ENCODE measurements at places on chromosomes 13 and 19.
A peak's percentile ranks its signal among the peaks of the same experiment; 100 is the strongest.

GRCh38 chr13:39036212-39036611, 1.7 kb downstream of the PROSER1 start:
- DNase-seq = no peak

GRCh38 chr13:28117689-28118377, 17.5 kb upstream of the FLT3 start:
- no peak for DNase-seq

- DNase-seq = no peak
Measured at GRCh38 chr19:52296400-52296772, 583 bp upstream of the ZNF480 start.

- no peak for DNase-seq
Measured at GRCh38 chr13:114073881-114074612, 58.4 kb downstream of the RASA3 start.

DNA sequence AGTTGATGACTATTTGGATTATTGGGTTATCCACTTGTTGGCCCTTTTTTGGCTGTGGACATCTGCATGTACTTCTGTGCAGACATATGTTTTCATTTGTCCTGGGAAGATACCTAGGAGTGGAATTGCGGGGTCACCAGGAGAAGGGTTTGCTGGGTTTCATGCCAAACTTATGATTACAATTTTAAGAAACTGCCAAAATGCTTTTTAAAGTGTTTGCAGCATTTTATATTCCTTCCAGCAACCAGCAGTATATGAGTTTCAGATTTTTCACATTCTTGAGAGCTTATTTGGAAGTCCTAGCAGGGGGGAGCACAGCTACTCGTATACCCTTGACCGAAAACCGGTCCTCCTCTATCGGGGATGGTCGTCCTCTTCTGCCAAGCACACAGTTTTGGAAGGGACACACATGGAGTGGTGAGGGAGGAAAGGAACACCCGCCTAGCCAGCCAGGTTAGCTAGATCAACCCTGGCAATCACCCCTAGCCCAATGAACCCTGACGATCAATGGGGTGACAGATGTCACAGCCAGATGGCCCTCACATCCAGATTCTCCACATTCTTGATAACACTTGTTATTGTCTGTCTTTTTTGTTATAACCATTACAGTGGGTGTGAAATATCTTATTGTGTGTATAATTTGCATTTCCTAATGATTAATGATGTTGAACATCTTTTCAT, 26.7 kb upstream of the RNF113B start:
- no peak for DNase-seq

DNA sequence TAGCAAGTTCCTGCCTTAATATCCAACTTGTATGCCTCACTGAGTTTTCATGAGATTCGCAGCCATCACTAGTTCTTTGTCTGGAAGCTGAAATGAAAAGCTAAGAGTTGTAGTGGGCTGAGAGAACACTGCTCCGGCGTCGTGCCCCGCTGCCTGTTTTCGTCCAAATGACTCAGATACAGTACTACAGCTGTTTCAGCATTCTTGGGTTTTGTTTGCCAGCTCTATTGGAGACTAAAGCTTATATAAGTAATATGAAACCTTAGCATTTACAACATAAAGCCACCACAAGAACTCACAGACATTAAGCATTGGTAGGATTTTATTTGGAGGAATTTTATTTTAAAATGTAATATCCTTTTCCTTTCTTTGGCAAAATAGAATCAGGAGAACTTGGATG, 299.7 kb downstream of the DLEU7 start:
- DNase-seq = peak; percentile 83

DNA sequence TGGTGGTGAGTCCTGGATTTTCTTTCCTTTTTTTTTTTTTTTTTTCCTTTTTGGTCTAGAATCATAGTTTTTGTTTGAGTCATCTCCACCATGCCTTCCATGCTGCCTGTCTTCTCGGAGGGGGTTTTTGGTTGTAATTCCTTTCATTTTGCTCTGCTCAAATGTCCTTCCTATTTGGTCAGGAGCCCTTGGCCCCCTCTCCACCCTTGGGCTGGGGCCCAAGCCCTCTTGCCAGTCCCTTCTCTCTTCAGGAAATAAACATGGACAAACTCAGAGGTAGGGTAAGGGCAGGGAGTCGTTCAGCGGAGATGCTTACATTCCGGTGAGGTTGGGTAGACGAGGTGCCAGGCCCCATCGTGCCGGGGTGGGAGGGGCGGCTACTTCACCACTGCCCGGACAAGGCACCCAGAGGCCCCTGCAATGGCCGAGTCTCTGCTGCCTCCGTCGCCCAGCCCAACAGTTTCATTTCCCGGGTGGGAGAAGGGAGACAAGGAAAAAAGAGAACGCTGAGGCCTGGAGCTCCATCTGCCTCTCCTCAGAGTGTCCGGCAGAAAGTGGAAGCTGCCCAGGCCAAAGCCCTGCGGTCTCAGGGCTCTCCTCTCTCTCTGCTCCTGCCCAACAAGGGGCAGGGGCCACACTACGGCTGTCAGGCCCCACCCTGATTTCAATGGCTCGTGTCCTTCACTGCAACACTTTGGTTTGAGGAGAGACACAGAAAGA, 12.7 kb downstream of the ZNF574 start:
- peak; percentile 34 for DNase-seq

- no peak for DNase-seq
Measured at GRCh38 chr13:59358014-59358413, 805.7 kb downstream of the DIAPH3 start.

DNA sequence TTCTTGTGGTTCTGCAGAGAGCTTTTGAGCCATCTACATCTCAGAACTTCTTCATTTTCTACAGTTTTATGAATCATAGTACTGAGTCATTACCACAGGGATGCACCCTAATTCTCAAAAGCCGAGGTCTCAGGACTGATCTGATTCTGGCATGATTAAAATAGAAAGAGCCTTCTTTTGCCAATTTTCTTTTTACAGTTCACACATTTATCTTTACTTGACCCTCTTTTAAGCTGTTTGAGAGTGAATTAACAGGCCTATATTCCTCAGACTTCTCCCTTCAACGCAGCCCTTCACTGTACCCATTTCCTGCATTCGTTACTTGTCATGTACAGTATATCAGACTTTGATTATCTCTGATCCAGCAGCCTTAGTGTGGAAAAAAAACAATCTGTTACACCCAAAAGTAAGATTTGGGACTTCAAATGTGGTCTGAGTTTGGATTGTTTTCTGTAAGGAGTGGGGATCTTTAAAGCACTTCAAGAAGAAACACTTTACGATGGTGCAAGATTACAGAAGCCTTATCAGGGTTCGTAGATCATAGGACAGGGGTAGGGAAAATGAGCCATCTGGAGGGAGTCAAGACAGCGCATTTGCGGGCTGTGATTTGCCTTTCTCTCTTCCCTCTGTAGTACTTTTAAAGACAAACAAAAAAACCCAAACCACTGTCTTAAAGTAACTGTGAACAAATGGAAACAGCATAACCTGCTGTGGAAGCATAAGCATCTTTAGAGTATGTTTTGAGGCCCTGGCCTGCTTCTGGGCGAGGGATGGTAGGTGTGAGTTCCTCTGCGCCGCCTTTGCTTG, 15.3 kb upstream of the GPR183 start:
- DNase-seq = peak; percentile 88

DNA sequence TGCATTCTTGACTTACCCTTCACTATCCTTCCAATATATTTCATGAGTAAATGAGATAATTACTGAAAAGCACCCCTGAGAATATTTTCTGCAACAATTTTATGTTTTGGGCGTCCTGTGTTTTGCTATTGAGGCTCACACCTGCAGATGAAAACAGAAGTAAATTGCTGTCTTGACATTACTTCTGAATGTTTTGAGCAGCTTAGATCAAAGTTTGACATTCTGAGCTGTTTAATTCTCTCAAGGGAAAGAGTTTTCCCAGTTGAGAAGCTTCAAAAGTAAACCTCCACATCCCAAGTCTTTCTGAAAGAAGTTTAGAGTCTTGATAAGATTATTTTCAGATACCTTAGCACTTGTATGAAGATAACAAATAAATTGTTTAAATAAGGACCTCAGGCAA, 1667.2 kb upstream of the SLC10A2 start:
- no peak for DNase-seq

DNA sequence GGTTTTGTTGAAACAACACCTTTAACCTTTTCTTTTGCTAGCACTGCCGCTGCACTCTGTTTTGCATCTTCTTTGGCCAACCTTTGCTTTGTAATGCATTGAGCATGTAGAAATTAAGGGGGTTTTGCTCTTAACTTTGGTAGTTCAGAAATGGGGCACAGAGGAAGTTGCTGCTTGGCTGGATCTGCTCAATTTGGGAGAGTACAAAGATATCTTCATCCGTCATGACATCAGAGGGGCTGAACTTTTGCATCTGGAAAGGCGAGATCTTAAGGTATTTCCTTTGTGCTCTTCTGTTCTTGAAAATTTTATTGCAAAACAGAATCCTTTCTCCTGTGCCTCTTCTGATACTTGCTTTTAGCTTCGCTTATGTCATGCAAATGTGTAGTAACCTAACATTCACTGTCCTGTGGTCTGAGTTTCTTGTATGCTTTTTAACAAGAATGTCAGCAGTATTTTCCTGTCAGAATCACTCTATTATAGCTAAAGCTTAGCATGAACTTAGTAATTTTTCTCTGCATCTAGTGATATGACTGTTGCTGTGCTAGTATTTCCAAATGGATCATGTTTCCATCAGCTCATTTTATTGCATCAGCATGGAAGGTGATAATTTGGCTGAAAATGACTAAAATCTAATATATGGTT, 50.7 kb upstream of the AKAP11 start:
- DNase-seq = no peak

GRCh38 chr13:33000365-33000764, 15.9 kb upstream of the KL start:
- no peak for DNase-seq

- no peak for DNase-seq
Measured at GRCh38 chr13:48488995-48489394, 43.9 kb downstream of the RCBTB2 start.

GRCh38 chr13:44013758-44014291, 134.1 kb downstream of the LACC1 start:
- DNase-seq = peak; percentile 68

- no peak for DNase-seq
Measured at GRCh38 chr19:6743714-6744380, 4.4 kb downstream of the TRIP10 start.

GRCh38 chr13:36377826-36378468, 31.8 kb upstream of the SPART start:
- no peak for DNase-seq

GRCh38 chr13:49679246-49679645, 12.0 kb downstream of the EBPL start:
- DNase-seq = no peak

- DNase-seq = no peak
Measured at GRCh38 chr13:24127116-24127631, 33.3 kb upstream of the SPATA13 start.

GRCh38 chr19:41535029-41535622, 40.8 kb upstream of the CEACAM21 start:
- no peak for DNase-seq

- no peak for DNase-seq
Measured at GRCh38 chr13:102769679-102770078, 3.9 kb downstream of the TEX30 start.

- DNase-seq = no peak
Measured at GRCh38 chr13:49341941-49342340, 94.2 kb downstream of the CDADC1 start.

DNA sequence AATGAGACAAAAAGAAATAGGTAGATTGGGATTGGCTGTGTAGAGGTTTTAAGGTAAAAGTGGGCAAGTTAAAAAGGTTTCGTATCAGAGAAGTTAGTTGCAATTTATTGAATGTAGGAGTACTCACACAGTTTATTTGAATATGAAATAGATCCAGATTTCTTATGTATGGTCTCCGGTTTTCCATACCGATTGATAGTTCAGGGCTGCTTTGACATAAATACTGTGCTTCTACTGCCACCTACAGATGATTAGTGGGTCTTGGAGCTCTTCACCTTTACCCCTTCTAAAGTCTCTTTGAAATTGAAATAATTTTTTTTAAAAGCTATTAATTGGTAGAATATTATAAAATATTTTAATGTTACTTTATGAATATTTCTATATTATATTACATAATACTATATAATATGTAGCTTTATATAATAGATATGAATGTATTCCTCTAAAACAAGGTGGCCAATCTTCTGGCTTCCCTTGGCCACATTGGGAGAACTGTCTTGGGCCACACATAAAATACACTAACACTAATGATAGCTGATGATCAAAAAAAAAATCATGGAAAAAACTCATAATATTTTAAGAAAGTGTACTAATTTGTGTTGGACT, 7.7 kb upstream of the GPR18 start:
- DNase-seq = peak; percentile 31

- DNase-seq = no peak
Measured at GRCh38 chr13:74870865-74871264, 611.1 kb downstream of the TBC1D4 start.

GRCh38 chr13:30743319-30744055, 8.1 kb downstream of the ALOX5AP start:
- peak; percentile 95 for DNase-seq

GRCh38 chr19:52536448-52536800, 9.0 kb downstream of the ZNF808 start:
- DNase-seq = no peak

DNA sequence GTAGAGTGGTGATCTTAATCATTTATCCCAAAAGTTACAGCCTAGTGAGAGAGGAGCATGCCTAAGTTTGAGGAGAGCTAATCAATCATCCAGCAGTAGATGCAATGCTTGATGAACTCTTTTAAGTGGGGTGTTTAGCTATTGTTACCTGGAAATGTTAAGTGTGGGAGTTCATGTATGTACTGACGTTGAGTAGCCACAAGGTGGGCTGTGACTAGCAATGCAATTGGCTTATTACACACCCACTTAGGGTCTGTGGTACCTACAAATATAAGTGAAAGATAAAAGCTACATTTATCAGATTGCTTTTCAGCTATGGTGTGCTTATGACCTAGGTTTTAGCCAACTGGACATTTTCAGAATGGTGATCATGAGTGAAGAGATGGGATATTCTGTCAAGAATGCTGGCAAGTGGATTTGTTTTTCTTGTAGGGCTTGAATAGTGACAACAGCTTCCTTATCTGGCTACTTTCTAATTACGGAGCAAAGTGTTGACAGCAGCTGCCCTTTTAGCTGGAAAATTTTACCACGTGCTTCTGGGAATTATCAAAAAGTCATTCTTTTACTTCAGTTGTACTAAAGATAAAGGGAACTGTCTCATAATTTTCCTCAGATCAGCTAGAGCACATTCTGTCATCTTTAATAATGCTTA, 170.6 kb downstream of the POSTN start:
- DNase-seq = no peak

DNA sequence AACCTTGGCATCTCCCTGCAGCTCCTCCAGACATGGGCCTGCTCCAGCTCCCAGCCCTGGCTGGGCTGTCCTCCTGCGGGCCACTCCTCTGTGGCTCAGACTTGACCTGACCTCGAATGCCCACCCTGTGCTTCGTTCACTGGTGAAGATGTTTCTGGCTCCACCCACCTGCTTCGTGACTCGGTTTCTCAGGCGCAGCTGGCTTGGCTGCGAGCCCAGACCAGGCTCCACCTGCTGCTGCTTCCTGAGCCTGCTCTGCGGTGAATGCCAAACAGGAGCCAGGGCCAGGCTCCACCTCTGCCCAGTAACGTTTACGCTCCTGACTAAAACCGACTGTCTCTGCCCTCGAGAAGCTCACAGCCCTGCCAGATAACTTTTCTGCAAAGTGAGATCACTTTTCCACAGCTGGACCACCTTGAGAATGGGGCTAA, 8.9 kb upstream of the RSPH6A start:
- DNase-seq = no peak

- DNase-seq = no peak
Measured at GRCh38 chr19:56642711-56643459, at the start of gene SMIM17. SMIM17 (plus strand) TSS chr19:56643159; CDS start chr19:56645668, 2,509 bp downstream.

- no peak for DNase-seq
Measured at GRCh38 chr13:45930177-45930576, 78.6 kb upstream of the SIAH3 start.

- DNase-seq = no peak
Measured at GRCh38 chr13:33940256-33940655, 122.3 kb downstream of the RFC3 start.

GRCh38 chr19:2039089-2039958, 11.7 kb downstream of the MKNK2 start:
- no peak for DNase-seq

Measured in stromal cell of bone marrow (primary cell).